ENCODE measurements at places on chromosomes 2 and 18.

GRCh38 chr2:15668611-15669305 lies 77.1 kb downstream of the DDX1 start:
- DNase-seq = no peak

- DNase-seq = no peak
These were observed 149.0 kb downstream of the GLI2 start for GRCh38 chr2:120884472-120885290.

- no peak for DNase-seq
These were observed 101.5 kb downstream of the CDH7 start for GRCh38 chr18:65852273-65852672.

DNA sequence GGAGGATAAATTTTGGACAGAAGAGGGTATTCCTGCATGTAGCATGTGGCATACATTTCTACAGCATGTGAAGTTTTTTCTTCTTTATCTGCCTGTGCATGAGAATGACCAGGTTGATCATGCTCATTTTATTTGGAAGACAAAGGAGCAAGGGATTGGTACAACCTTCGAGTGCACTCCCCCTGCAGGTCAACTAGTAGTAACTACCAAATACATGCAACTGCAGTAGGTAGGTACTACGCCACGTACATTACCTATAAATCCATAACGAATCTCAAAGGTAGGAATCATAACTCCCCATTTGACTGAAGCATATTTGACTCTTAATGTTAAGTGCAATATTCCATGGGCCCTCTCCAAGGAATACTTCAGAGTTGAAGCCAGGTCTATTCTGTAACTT lies 763.9 kb downstream of the TSN start:
- DNase-seq = no peak

DNA sequence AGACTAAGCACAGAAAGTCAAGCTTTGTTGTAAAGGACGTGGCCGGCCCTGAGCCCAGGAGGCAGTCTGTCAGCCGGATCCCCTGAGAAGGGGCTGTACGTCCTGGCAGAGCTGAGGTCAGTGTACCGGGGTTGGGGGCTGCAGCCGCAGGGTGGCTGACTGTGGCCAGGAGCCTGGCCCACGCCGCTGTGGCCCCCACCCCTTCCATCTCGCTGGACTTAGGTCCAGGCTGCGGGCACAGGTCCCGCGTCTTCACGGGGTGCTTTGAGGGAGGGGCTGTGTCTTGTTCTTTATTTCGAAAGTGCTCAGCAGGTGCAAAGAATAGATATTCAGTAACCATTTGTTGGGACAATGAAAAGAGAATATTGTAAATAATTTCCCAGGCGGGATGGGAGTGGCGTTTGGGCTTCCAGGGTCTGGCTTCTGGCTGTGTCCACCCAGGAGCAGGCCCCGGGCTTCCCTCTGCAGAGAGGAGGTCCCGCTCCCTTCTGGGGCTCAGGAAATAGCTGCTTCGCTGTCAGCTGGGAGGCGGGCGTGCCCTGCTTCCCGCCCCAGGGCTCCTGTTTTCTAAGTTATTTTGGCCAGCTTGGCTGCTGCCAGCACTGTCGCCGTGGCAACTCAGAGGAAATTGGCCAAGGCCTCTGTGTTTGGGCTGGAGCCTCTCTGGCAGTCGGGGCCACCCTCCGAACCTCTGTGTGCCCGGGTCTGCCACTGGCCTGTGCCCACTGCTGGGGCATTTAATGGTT lies 7.4 kb downstream of the NFATC1 start:
- DNase-seq = peak; percentile 91

DNA sequence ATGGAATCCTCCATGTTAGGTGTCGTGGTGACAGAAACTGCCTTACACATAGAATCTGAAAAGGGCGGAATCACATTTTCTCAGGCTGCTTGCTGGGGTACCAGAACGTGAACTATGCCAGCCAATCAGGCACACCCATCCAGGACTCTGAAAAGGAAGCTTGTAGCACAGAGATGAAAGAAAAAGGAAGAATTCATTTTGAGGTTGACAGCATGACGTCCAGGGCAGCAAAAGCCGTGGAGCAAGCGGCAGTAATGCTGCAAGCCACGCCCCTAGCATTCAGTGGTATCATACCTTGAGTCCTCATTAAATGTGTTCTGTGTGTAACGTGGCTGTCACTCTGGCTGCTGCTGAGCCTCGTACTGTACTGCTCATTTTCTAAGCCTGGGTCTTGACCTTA lies 304.0 kb downstream of the DYSF start:
- DNase-seq = no peak

DNA sequence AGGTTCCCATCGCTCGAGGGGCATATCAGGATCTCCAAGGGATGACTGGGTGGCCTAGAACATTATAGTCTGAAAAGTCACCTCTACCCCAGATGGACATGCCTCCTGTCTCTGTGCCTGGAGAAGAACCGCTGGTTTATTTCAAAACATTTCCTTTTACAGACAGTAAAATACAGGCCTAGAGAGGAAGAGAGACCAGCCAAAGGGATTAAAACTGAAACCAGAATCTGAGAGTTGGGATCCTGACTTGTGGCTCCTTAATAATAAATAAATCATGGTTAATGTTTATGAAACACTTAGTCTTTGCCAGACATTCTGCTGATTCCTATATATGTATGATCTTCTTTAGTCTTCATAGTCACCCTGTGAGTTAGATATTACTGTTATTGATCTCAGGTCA lies 153.7 kb downstream of the DDX1 start:
- no peak for DNase-seq

GRCh38 chr2:237752761-237753165 lies 45.8 kb upstream of the RBM44 start:
- no peak for DNase-seq

- DNase-seq = no peak
These were observed 83.4 kb downstream of the ZFP36L2 start for GRCh38 chr2:43142921-43143438.

GRCh38 chr2:21658907-21659477 lies 535.2 kb downstream of the TDRD15 start:
- no peak for DNase-seq

DNA sequence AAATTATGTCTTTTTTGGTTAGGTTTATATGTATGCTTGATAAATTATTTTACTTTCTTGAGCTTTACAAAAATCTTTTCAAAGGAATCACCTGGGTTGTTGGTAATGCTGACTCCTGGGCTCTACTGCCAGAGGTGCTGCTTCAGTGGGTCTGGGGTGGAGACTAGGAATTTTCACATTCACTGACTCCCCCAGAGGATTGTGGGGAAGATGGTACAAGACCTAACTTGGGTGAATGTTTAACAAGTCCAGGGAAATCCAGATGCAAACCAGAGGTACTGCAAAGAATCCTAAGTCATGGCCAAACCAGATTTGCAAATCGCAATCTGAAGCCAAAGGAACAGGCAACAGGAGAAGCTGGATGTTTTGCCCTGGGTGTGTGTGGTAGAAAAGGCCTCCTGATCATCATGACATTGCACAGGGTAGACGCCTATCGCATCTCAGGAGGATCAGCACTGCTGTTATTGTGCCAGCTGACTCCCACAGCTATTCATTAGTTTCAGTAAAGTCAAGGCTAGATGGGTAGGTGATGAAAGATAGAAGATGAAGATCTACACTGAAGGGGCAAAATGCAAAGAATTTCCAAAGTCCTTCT lies 185.2 kb downstream of the BARD1 start:
- DNase-seq = no peak

DNA sequence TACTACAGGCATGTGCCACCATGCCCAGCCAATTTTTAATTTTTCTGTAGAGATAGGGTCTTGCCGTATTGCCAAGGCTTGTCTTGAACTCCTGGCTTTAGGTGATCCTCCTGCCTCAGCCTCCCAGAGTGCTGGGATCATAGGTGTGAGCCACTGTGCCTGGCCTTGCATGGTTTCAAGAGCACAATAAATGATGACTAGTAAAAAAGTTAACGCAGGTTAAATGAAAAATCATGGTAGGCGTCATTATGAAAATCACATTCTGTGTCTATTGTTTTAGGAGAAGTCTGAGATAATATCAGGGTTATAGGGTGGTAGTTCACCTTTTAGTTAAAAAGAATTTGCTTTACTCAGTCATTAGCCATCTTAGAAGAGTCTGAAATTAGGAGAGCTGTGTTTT lies 38.3 kb downstream of the ALMS1 start:
- DNase-seq = no peak

- DNase-seq = no peak
These were observed 885.3 kb upstream of the CELF4 start for GRCh38 chr18:38450876-38451275.

DNA sequence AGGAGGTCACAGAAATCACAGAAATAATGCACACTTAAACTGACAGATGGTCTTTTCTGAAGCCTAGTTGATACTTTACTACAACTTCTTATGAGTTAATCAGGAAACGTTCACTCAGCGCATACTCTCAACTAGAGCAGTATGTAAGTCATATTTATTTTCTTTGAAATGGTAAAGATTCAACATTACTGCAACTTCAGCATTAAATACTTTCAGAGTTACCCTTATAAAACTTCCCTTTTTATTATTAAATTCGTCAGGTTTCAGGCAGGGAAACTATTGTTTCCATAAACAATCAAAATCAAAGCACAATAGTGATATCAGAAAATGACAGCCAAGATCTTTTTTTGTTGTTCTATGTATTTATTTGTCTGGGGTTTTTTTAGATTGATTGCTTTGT lies 222.6 kb upstream of the RND3 start:
- no peak for DNase-seq

DNA sequence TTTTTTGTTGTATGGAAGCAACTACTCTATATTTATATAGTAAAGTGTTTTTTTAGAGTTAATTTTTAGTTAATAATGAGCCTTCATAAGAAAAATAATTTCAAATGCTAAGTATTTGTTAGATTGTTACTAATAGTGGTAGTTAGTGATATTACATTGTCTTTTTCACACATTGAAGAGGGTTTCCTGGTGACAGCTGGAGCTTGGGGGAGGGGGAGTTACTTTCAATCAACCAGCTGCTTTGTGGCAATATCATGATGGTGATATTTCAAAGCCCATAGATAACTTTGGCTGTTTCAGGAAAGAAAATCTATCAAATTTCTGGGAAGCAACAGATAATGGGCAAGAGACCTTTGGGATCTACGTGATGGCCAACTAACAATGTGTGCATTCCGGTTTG lies 4.1 kb downstream of the RHBDD1 start:
- no peak for DNase-seq

- no peak for DNase-seq
These were observed 265.6 kb upstream of the NRXN1 start for GRCh38 chr2:51297488-51297887.

DNA sequence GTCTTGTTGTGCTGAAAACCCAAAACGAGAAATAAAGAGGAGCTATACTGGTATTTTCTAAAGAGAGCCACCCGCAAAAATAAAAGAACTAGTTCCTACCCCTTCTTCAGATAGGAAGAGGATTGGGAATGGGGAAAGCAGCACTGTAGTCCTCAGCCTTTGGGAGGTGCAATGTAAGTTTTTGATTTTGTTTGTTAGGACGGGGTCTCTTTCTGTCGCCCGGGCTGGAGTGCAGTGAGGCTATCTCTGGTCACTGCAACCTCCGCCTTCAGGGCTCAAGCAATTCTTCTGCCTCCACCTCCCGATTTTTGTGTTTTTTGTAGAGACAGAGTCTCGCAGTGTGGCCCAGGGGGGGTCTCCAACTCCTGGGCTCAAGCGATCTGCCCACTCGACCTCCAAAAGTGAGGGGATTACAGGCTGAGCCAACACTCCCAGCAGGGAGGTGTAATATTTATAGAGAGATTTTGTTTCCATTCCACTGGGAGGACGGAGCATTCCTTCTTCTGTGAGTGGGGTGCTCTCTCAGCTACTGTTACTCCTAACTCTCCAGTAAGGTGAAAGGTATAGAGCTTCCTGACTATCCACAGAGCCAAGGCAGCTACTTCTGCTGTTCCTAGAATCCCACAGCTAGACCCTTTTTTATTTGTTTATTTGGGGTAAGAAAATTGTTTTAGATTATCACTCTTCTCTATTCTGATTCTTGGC lies 13.1 kb upstream of the GULP1 start:
- no peak for DNase-seq
